Stimulated activated CD4-positive, alpha-beta T cell treated with anti-CD3 and anti-CD28 coated beads, Interleukin-2, amount 100 ng/mL, for 48 hours (primary cell): ENCODE measurements at places on chromosomes 2 and 18.

- DNase-seq, result no peak
These were observed 38.3 kb downstream of the SLC40A1 start for GRCh38 chr2:189542145-189542882.

GRCh38 chr2:43894743-43895142 is 56.0 kb downstream of the ABCG8 start:
- DNase-seq, result no peak

GRCh38 chr2:6730003-6730402 is 135.7 kb downstream of the CMPK2 start:
- no peak for DNase-seq

- DNase-seq, result no peak
These were observed 25.3 kb upstream of the BOD1L2 start for GRCh38 chr18:57121542-57122112.

GRCh38 chr2:120308038-120308910 is 37.7 kb upstream of the INHBB start:
- no peak for DNase-seq

DNA sequence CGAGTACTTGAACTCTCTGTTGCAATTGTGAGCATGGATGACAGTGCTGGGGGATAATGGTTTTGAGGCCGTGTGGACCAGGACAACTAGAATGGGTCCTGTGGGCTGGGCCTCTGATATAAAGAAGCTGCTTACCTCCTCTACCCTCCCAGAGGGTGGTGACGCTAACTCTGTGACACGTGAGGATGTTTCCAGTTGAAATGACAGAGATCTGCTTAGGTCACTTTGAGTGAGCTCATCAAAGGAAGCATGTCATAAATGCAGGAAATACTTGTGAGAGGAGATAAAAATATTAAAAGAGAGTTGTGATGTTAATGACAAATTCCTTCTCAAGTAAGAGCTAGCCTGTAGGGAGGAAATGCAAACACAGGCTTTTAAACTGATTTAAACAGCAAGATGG is 16.4 kb downstream of the RMC1 start:
- no peak for DNase-seq

DNA sequence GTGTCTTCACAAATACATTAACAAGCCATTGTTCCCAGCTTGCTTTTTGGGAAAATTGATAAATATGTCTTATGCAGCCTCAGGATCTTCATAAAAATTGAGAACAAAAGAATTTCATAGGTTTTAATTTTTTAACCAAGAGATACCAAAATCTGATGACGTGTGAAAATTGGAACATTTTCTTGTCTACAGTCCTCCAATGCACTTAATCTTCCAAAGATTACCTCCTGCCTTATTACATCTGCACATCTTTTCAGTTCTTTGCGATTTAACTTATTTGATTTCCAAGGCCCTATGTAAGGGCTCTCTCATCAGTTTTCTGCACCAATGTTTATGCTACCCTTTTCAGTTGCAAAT is 3.1 kb downstream of the MRPL35 start:
- DNase-seq, result no peak

DNA sequence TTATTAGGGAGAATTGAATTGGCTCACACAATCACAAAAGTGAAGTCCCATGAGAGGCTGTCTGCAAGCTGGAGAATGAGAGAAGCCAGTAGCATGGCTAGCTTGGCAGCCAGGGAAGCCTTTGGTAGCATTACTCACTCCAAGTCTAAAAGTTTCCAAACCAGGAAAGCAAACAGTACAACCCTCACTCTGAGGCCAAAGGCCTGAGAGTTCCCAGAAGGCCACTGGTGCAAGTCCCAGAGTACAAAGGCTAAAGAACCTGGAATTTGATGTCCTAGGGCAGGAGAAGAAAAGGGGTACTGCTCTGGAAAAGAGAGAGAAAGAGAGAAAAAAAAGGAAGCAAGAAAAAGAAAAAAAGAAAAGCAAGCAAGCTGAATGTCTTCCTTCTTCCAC is 318.2 kb downstream of the RND3 start:
- DNase-seq, result no peak
